ENCODE measurements at places on chromosomes 6 and 20.

DNA sequence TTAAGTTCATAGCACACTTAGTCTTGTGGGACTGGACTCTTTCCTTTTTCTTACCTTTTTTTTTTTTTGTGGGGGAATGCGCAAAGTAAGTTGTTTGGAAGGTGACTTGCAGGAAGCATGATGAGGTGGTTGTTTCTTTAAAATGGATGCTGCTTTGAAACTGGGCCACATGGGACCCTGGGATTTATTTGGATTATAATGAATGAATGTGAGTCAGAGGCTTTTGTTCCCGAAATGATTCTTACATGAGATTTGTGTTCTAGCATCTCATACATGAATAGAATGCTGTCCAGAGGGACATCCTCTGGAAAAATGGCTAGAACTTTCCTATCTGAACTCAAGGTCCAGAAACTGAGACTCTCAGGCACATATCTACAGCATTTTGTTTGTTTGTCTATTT is 236.6 kb upstream of the RNF24 start:
- no peak for ATAC-seq

DNA sequence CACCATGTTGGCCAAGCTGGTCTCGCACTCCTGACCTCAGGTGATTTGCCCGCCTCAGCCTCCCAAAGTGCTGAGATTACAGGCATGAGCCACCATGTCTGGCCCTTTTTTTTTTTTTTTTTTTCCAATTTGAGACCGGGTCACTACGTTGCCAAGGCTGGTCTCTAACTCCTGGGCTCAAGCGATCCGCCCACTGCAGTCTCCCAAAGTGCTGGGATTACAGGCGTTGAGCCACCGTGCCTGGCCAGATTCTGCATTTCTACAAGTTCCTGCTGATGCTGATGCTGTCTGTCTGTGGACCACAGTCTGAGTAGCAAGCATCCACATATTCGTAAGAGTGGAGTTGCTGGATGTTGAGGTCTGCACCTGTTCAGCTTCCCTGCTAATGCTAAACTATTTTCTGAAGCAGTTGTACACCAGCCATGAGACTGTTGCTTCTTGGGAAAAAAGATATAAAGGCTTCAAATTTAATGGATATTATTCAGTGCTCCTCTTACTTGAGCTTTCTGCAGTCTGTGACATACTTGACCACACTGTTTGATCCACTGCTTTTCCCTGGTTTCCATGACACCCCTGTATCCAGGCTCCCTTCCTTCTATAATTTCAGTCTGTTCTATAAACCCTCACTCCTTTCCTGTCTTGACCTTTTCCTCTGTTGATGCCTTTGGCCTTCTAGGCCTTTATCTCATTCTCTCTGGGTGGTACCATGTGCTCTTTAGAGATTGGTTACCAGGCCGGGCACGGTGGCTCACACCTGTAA is 10.1 kb upstream of the ZBTB12 start:
- no peak for ATAC-seq

- no peak for ATAC-seq
Measured at GRCh38 chr6:33931799-33932198, 128.0 kb upstream of the MLN start.

DNA sequence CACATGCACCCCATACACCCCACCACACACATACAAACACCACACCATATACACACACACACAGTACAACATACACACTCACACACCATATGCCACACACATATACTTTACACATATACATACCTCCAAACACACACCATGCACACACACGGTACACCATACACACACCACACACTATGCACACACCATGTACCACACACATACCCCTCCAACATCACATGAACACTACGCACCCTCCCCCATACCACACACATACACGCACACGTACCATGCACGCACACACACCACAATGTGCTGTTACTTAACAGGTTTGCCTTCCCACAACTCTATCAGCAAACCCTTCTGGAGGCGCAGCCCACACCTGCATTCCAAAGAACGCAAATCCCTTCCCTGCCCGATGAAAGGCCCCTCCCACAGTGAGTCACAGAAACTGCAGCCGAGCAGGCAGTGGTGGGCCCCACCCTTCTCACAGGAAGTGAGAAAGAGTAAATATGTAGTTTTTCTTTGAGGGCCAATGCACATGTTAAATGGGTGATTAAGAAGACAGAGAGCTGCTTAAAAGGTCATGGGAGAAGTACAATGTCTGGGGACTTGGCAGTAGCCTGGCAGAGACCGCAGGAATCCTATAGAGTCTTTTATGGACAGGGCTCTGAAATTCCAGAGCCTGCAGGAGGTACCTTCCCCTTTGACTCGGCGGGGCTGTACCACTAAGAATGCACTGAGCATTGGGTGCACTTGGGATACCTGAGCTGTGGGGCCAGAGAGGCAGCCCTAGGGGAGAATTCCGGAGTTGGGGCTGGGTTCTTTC is 34.1 kb upstream of the EZR start:
- peak; percentile 96 for ATAC-seq

- ATAC-seq: no peak
Measured at GRCh38 chr6:53869964-53870363, 75.2 kb downstream of the LRRC1 start.

GRCh38 chr6:169619650-169620049 is 82.2 kb downstream of the WDR27 start:
- ATAC-seq: no peak

DNA sequence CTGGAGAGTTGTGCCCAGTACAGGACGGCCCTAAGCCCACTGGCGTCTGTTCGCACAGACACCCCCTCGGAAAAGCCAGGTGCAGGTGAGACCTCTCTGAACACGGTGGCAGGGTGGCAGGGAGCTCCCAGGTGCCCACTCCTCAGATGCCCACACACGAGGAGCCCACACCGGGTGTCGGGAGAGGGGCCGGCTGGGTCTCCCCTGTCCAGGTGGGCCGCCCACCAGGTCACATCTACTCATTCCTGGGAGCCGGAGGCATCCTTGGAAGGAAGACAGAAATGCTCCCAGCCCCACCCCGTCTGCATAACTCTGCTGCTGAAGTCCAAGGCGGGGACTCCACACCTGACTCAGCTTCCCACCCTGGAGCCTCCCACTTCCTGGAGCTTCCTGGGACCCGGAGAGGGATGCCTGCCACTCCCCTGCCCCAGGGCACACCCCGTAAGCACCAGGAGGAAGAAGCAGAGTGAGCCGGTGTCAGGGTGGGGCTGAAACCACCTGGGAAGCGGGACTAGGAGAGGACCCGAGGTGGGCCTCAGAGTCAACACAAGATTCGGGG is 2.5 kb downstream of the SRMS start:
- no peak for ATAC-seq

GRCh38 chr6:79188885-79189480 is 45.5 kb downstream of the HMGN3 start:
- ATAC-seq: no peak

DNA sequence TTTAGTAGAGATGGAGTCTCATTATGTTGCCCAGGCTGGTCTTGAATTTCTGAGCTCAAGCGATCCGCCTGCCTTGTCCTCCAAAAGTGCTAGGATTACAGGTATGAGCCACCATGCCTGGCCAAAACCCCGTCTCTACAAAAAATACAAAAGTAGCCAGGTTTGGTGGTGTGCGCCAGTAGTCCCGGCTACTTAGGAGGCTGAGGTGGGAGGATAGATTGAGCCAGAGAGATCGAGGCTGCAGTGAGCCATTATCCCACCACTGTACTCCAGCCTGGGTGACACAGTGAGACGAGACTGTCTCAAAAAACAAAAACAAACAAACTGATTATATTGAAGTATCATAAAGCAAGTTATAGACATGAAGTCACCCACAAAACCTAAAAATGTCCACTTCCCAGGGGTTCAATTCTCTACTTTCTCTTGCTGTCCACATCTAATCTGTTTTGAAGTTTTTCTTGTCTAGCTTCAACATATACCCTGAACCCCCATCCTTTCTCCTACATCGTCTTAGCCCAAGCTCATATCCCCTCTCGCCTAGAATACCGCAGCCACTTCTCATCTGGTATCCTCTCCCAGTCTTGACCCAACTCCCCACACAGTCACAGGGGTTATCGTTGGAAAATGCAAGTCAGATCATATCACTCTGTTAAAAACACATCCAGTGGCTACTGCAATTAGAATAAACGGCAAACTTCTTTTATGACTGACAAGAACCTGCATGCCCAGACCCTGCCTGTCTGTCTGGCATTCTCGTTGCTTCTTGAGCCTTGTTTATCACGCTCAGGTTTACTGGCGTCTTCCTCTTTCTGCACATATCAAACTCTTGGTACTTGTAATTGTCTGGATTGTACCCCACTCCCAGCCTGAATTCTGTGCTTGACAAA is 20.1 kb upstream of the NCOA3 start:
- ATAC-seq: no peak

DNA sequence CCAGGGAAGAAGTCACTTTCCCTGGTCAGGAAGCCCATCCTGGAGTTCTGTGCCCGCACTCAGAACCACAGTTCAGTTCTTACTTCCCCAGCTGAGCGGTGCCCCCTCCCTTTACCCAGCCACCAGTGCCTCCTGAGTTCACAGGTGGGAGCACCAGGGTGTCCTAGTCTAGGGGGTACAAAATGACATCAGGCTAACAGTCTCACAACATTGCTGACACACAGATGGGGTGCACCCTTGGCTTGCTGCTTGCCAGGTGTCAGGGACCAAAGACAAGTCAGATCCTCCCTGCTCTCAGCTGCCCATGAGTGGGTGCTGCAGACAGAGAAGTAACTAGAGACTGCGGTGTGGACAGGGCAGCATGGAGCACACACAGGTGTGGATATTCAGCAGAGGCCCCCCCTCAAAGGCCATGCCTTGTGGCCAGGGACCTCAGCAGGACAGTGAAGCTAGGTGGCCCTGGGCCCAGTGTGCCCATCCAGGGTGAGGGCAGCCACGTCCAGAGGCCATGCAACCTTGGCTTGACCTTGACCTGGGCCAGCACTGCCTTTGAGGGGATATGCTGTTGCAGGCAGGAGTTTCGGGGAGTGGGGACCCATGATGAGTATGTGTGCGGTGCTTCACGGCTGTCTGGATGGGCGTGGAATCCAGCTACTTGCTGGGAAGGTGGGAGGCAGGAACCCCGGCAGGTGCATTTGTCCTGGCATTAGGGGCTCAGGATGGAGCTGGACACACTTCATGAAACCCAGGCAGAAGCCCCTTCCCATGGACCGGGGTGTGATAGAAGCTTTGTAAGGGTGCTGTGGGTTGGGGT is 110.4 kb upstream of the FRMD1 start:
- peak; percentile 28 for ATAC-seq

- no peak for ATAC-seq
Measured at GRCh38 chr6:30931969-30932645, at the start of gene SFTA2. Gene SFTA2, minus strand, starts transcription at chr6:30932170. Its CDS starts 74 bp downstream, at chr6:30932096.

DNA sequence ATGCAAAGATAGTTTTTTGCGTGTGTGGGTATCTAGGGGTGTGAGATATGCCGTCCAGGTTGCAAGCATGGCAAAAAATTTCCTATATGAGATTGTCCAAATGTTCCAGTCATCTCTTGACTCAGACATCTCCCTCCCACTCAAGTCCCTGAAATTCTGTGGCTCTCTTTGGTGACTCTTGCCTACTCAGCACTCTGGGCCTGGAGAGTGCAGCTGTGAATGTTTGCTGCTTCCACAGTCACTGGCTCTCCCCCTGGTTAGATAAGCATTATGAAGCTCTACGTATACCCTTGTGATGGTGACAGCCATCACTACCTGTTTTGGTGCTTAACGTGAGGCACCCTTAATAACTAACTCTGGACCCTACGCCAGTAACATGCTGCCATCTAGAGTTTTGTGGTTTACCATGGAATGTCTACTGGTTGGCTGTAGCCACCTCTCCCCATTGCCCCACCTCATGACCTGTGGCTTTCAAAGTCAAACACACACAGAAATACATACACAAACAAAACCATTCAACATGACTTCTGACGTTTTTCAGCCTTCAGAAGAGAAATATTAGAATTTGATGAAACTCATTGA is 621.9 kb upstream of the CITED2 start:
- ATAC-seq: peak; percentile 76

- ATAC-seq: no peak
Measured at GRCh38 chr20:37385659-37386504, 39.9 kb downstream of the SRC start.

GRCh38 chr6:19268117-19268516 is 569.1 kb upstream of the ID4 start:
- ATAC-seq: no peak

- no peak for ATAC-seq
Measured at GRCh38 chr20:58645412-58645968, 5.6 kb upstream of the STX16 start.

GRCh38 chr6:159043947-159044346 is 844 bp downstream of the TAGAP start:
- ATAC-seq: no peak

- no peak for ATAC-seq
Measured at GRCh38 chr20:51457533-51457932, 85.0 kb downstream of the NFATC2 start.

DNA sequence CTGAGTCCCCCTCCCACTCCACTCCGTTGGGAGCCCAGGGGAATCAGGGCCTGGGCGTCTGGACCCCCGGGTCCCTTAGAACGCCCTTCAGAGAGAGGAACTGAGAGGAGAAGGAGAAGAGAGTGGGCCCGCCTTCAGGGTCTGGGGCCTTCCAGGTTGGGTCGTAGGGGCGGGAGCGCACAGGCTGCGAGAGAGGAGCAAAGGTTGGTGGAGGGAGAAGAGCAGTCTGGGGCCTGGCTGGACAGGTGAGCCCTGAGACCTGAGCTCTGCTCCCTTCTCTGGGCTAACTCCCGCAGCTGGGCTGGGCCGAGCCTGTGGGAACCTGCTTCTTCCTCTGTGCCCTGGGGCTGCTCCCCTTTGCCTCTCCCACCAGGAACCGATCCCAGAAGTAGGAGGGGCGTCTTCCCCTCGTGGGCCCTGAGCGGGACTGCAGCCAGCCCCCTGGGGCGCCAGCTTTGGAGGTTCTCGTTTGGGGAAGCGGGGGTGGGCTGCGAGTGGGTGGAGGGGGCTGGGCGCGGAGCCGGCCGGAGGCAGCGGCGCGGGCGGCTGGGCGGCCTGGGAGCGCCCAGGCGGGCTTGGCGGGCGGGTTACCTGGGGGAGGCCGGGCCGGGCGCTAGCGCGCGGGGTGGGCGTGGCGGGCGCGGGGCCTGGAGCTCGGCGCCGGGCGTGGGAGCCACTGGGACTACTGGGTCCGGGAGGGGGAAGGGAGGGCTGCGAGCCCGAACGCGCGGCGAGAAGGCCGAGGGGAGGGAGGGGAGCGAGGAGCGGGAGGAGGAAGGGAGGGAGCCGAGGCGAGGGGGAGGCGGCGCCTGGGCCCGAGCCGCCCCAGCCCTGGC is at the start of gene DDR1:
Gene DDR1 (plus strand): TSS at position 835 of the 836 bp plus-strand sequence. CDS start 4,211 bp downstream, outside the sequence.
- peak; percentile 73 for ATAC-seq

DNA sequence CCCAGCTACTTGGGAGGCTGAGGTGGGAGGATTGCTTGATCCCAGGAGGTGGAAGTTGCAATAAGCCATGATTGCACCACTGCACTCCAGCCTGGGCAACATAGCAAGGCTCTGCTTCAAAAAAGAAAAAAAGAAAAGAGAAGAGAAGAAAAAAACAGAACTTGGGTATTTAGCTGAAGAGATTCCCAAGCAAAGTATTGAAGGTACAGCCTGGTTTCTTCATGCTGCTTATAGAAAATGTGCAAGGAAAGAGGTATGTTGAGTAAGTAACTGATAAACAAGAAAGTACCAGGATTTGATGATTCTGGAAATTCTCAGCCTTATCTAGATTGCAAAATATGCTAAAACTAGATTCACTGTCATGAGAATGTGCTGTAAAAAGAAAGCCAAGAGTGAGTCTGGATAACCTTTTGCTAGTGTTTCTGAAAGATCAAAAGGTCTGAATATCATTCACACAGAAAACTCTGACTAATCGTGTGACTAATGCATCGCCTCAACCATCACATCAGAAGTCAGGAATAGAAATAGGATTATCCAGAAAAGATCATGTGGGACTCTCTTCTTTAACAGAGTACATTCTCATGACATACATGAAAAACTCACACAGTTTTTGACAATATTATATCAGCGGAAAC is 32.4 kb upstream of the NOP56 start:
- no peak for ATAC-seq

Measured in stimulated activated memory B cell treated with anti-CD40 and anti-IgM and Interleukin-4, amounts not matched to agents 10 μg/mL and 1 μg/mL and 100 μg/mL, for 72 hours (primary cell).